ENCODE measurements at places on chromosomes 6 and 20.

GRCh38 chr20:9590189-9590588 lies 75.8 kb downstream of the LAMP5 start:
- no peak for DNase-seq

GRCh38 chr6:110731196-110731595 lies 84.1 kb downstream of the CDK19 start:
- DNase-seq, result no peak

GRCh38 chr6:119330520-119331113 lies 18.9 kb downstream of the MAN1A1 start:
- DNase-seq, result no peak

DNA sequence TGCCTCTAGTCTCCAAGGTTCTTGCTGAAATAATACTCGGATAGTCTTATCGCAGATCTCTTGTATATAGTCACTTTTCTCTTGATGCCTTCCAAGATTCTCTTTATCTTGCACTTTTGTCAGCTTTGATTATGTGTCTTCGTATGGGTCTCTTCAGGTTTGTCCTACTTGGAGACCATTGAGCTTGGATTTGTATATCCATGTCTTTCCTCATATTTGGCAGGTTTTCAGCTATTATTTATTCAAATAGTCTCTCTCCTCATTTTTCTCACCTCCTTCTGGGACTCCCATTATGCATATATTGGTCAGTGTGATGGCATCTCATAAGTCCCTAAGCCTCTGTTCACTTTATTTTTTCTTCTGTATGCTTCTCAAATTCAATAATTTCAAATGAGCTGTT lies 23.0 kb downstream of the ECI2 start:
- no peak for DNase-seq

- no peak for DNase-seq
Observed at GRCh38 chr6:152271776-152272464, 365.2 kb downstream of the SYNE1 start.

DNA sequence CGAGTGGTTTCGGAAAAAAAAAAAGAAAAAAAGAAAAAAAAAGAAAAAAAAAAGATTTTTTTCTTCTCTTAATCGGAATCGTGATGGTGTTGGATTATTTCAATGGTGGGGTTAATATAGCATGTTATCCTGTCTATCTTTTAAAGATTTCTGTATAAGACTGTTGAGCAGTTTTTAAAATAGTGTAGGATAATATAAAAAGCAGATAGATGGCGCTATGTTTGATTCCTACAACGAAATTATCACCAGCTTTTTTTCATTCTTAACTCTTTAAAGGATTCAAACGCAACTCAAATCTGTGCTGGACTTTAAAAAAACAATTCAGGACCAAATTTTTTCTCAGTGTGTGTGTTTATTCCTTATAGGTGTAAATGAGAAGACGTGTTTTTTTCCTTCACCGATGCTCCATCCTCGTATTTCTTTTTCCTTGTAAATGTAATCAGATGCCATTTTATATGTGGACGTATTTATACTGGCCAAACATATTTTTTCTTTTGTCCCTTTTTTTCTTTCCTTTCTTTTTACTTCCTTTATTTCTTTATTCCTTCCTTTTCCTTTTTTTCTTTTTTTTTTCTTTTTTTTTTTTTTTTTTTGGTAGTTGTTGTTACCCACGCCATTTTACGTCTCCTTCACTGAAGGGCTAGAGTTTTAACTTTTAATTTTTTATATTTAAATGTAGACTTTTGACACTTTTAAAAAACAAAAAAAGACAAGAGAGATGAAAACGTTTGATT lies 3.6 kb downstream of the SOX4 start:
- DNase-seq, result no peak

DNA sequence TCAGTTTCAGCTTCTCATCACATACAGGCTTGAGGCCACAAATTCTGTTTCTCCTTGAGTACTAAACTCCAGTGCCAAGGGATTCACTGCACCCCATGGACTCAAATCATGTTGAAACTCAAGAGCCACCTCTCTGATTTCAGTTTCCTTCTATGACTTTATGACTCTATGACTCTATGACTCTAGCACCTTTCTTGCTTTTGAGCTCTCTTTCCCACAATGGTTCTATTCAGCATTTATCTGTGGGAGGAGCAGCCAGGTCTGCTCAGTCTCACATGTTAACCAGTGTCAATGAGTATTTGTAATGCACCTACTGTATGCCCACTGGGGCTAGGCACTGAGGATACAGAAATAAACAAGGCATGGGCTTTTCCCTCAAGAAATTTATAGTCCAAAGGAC lies 14.6 kb upstream of the SLC22A2 start:
- no peak for DNase-seq

DNA sequence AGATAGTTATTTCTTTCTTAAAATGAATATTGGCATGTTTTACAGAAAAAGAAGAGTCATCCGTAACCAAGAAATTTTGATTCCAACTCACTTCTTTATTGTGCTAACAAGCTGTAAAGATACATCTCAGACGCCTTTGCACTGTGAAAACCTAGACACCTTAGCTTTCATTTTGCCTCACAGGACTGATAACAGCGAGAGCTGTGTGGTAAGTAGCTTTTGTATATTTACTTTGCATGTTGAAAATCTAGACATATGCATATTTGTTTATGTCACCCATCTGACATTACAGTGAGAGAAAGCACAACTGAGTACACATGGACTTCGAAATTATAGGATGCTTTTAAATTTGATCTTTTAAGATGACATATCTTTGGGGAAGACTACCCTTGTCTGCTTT lies 64.7 kb downstream of the CCN2 start:
- no peak for DNase-seq

DNA sequence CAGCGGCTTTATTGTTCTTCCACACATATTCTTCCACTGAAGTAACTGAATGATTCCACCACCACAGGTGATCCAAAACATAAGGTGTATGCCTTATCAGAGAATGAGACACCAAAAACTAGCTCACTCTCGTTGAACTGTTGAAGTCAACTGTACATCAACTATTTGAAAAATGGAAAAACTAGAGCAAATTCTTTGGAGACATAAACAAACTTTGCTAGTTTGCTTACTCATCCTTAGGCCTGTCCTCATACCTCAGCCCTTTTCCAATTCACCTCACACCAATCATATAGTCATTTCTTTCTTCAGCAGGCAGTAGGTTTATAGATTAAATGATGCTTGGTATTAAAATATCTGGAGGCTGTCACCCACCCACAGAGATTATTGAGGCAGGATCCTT lies 77.1 kb upstream of the RNF217 start:
- no peak for DNase-seq

DNA sequence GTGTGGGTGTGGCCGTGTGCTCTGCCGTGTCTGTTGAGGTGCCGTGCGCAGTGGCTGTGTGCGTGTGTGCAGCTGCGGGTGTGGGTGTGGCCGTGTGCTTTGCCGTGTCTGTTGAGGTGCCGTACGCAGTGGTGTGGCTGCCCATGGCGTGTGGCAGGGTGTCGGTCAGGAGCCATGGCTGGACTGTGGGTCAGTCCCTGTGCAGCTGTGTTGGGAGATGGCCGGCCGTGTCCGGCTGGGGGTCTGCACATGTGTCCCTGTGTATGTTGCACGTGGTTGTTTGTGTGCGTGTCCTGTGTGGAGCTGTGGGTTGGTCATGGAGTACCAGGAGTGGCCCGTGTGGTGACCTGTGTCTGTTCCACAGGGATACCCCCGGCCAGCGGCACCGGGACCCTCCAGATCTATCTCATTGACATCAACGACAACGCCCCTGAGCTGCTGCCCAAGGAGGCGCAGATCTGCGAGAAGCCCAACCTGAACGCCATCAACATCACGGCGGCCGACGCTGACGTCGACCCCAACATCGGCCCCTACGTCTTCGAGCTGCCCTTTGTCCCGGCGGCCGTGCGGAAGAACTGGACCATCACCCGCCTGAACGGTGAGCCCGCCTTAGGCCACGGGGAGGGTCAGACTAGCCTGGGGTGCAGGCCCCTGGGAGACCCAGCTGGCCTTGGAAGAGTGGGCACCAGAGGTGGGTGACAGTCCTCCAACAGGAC lies 137.7 kb downstream of the TAF4 start:
- DNase-seq, result no peak

- DNase-seq, result no peak
Observed at GRCh38 chr6:146984251-146984924, 219.8 kb upstream of the STXBP5 start.

DNA sequence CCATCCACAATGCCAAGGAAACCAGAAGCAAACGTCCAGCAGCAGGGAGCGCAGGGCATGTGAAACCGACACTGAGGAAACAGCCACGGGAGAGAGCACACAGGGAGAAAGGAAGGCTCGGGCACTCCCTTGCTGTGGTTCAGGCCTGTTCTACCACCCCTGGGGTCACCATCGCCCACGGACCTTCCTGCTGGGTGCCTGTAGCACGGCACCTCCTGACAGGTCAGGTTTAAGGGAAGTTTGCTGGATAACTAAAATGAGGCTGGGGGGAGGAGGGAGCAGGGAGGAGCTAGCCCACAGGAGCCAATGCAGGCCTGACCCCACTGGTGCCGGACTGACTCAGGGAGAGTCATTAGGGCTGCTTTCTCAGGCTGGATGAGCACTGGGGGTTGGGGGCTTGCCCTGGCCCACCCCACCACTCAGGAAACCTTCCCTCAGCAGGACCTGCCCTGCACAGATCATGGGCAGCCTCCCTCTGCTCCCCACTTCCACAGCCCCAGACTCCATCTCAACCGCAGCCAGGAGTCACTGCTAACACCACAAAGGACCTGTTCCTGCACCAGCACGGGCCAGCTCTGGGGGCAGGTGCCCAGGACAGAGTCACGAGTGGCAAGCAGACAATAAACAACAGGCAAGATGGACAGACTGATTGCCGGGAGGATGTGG lies 2.3 kb downstream of the UCKL1 start:
- no peak for DNase-seq

DNA sequence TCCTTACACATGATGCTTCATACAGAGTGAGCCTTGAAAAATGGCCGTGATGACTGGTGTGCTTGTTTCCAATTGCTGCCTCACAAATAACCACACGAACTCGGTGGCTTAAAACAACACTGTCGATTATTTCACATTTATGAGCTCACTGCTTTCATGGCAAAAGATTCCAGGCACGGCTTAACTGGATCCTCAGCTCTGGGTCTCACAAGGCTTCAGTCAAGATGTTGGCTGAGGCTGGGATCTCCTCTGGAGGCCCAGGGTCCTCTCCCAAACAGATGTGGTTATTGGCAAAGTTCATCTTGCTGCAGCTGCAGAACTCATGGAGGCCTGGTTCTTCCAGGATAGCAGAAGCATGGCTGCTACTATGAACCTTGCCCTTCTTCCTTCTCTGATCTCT lies 144.6 kb downstream of the TFAP2C start:
- no peak for DNase-seq

DNA sequence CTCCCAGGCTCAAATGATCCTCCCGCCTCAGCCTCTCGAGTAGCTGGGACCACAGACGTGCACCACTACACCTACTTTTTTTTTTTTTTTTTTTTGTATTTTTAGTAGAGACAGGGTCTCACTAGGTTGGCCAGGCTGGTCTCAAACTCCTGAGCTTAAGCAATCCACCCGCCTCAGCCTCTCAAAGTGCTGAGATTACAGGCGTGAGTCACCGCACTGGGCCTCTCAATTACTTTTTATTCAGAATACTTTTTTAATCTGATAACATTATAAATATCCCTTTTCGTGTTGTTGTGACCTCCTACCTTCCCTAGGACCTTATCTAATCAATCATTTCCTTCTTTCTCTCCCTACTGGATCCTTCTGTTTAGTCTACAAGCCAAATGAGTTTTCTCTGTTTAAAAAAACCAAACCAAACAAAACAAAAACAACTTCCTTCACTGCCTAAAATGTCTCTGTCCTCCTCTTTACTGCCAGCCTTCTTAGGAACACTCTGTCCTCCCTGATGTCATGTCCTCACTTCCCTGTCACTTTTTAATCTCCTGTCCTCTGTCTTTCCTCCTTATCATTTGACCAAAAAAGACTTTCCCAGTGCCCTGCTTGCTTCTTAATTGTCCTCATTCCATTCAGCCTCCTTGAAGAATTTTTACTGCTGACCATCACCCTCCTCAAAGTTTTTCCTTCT lies 85.0 kb downstream of the CAP2 start:
- DNase-seq, result no peak

- DNase-seq, result no peak
Observed at GRCh38 chr6:138044458-138044857, 62.8 kb downstream of the PERP start.

GRCh38 chr20:12264711-12265110 lies 347.0 kb downstream of the BTBD3 start:
- DNase-seq, result no peak
